ENCODE measurements at places on chromosomes 12 and 14.

DNA sequence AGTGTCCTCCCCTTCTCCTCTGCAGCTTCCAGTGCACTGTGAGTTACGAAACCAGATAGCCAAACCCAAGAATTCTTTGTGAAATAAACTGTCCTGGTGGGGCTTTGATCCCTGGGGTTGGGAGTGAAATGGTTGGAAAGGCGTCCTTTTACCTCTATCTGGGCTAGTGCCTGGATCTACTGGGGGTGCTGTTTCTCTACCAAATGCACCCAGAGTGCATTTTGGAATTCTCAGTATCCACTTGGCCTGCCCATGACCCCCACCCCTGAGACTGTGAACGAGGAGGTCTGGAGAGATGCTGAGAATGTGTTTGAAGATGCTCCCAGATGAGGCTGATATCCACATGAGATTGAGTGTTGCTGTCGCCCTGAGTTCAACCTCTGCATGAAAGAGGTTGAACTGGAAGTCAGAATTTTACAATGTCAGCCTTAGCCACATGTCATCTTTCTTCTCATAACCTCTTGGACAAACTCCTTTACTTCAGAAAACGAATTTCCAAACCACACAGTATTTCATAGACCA, 87.1 kb upstream of the CLMN start:
- DNase-seq: no peak

- no peak for DNase-seq
Measured at GRCh38 chr14:90381011-90381786, 15.6 kb upstream of the CALM1 start.

- no peak for DNase-seq
Measured at GRCh38 chr12:60930151-60930550, 1330.1 kb upstream of the USP15 start.

- no peak for DNase-seq
Measured at GRCh38 chr14:65581799-65582198, 169.3 kb downstream of the FUT8 start.

- no peak for DNase-seq
Measured at GRCh38 chr12:79964100-79964627, 29.3 kb upstream of the PPP1R12A start.

Measured in AG20443 (cell line).